ENCODE measurements at places on chromosomes 3 and 15. TPM values are rescaled to one million over a fixed set of nuclear protein-coding genes. Genes with fewer than 3 reads are reported as not detected.

The CCDC13 gene
- 0.61 TPM for total RNA-seq

The TMCO5A gene
- not detected for total RNA-seq

The ZMAT3 gene
- total RNA-seq = 6.8 TPM

The NPHP3 gene
- 9.8 TPM for total RNA-seq

The SIDT1 gene
- 0.52 TPM for total RNA-seq

The RTP4 gene
- not detected for total RNA-seq

The FBXL22 gene
- 0.32 TPM for total RNA-seq

The SNURF gene
- 4.2 TPM for total RNA-seq

The KIAA1143 gene
- 20.7 TPM for total RNA-seq

The KIF9 gene
- 19.2 TPM for total RNA-seq

The NPAP1 gene
- not detected for total RNA-seq

The SEMA6D gene
- total RNA-seq = not detected

The CD86 gene
- not detected for total RNA-seq

The IL16 gene
- 0.29 TPM for total RNA-seq
